Renal cortical epithelial cell (primary cell): ENCODE measurements at places on chromosomes 3 and 15.

DNA sequence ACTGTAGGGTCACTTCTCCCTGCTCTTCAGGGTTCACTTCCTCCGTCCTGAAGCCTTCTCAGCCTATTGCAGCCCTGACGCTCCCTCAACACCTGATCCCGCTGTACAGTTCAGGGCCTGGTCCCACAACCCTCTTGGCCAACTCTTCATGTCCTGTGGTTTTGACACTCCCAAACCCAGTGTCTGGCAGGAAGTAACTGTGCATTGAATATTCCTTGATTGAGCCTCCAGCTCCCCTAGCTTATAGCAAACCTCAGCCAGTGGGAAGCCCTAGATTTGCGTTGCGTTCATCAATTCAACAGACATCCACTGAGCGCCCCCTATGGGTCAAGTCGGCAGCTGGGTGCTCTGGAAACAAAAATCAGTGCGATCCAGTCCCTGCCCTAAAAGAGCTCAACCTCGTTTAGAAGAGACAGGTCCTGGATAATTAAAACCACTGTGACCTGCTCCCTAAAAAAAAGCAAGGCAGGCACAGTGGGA lies 13.5 kb downstream of the UBAP1L start:
- peak; percentile 29 for DNase-seq

DNA sequence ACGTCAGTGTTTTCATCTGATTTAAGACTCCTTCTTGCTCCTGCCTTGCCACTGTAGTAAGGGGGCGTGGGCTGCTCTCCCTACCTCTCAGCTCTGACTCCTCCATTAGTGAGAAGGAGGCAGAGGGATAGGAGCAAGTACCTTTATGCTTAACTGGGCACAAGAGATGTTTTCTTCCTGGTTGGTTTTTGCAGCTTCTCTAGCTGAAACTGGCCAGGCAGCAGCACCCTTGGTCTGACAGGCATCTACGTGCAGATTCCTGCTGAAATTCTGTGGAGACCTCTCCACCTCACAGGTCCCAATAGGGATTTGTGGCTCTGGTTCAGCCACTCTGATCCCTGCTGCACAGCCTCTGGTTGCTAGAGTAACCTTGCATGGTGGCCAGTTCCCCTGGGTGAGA lies 132.5 kb downstream of the CACNA1D start:
- no peak for DNase-seq

GRCh38 chr15:84823282-84823878 lies 6.2 kb downstream of the ALPK3 start:
- no peak for DNase-seq

DNA sequence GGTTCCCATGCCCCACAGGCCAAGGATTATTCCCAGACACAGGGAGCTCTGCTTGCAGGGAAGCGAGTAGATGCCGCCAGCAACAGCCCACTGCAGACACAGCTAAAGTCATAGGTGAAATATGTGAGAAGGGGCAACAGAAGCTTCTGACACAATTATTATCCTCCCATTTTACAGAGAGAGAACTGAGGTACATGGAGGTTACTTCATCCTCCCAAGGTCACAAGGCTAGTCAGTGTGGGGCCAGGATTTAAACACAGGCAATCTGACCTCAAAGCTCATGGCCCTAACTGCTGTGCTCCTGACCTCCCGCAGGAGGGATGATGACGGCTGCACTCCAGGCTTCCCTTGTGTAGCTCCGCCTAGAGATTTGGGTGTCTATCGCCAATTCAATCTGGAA lies 15.7 kb upstream of the FSIP1 start:
- DNase-seq: no peak

GRCh38 chr15:65762914-65763787 lies 28.9 kb downstream of the DENND4A start:
- no peak for DNase-seq

- DNase-seq: peak; percentile 2
These were observed 46.2 kb downstream of the GADL1 start for GRCh38 chr3:30848087-30848779.

- peak; percentile 20 for DNase-seq
These were observed 14.6 kb upstream of the TFRC start for GRCh38 chr3:196096382-196096953.

GRCh38 chr15:61655881-61656280 lies 404.4 kb downstream of the VPS13C start:
- DNase-seq: no peak

- DNase-seq: no peak
These were observed 6.3 kb downstream of the FAM81A start for GRCh38 chr15:59444081-59444835.

GRCh38 chr15:98689431-98689861 lies 41.1 kb downstream of the IGF1R start:
- DNase-seq: peak; percentile 61

- DNase-seq: no peak
These were observed 1.8 kb downstream of the ANP32A start for GRCh38 chr15:68818769-68819494.

GRCh38 chr15:93366387-93367100 lies 277.5 kb upstream of the RGMA start:
- no peak for DNase-seq

- no peak for DNase-seq
These were observed 154.8 kb downstream of the SLC9A9 start for GRCh38 chr3:143693506-143693905.

- peak; percentile 36 for DNase-seq
These were observed at the start of gene MST1R for GRCh38 chr3:49903451-49904424. Gene MST1R (minus strand): TSS chr3:49903873. CDS start chr3:49903609, 264 bp downstream.

DNA sequence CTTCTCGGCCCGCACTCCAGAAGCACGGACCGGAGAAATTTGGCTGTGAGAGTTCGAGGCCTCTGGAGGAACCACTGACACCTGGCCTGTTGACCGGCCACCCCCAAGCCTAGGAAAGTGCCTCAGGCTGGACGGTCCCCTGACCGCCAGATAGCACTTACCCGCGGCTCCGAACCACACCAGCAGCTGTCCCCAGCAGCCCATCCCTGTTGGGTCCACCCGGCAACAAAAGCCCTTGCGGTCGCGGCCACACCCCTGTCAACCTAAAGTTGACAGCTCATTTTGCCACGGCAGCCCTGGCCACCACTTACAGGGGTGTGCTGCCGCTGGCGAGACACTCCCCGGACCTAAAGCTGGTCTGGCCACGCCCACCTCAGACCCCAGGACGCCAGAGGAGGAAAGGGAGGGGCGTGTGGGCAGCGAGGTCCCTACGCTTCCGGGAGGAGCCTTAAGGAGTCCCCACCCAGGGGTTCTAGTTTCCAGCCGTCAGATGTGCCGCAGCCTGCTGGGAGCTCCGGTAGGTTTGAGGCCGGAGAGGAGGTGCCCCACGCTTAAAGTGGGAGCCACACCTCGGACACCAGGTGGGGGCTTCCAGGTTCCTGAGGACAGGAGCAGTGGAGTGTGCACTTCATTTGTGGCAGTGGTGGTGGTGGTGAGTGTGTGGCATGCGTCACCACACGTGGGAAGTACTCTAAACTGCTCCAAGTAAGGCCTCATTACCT lies at the start of gene LTK:
Gene LTK, minus strand, starts transcription at position 322 of the 722 bp plus-strand sequence. Its CDS starts 118 bp downstream, at position 204.
- DNase-seq: no peak
